Lung (tissue), 17 donors: ENCODE measurements at places on chromosomes 2 and 18.

DNA sequence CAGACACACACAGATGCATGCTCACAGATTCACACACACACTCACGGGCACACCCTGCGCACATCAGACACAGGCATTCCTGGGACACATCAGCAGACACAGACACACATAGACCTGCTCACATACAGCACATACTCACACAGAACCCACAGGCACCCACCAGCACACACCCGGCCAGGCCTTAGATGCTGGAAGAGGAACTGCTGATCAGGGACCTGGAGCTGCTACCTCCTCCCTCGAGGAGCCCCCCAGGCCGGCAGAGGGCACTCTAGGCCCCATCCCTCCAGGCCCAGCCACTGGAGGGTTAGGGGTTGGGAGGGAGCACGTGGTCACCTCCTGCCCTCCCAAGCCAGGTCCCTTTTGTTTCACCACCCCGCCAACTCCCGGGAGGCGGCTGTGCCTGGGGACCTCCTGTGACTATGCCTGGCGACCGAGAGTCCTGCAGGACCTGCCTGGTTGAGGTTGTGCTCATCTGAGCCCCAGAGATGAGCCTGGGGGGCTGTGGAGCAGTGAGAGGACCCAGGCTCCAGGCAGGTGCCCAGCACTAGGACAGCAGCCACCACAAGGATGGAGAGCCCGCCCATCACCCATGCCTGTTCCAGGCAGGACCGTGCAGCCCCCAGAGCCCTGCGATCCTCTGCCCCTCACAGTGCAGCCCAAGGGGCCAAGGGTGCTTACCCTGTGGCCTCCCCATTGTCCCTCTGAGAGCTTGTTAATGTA, 21.0 kb upstream of the PTMA start:
- DNase-seq: peak; percentile 61

DNA sequence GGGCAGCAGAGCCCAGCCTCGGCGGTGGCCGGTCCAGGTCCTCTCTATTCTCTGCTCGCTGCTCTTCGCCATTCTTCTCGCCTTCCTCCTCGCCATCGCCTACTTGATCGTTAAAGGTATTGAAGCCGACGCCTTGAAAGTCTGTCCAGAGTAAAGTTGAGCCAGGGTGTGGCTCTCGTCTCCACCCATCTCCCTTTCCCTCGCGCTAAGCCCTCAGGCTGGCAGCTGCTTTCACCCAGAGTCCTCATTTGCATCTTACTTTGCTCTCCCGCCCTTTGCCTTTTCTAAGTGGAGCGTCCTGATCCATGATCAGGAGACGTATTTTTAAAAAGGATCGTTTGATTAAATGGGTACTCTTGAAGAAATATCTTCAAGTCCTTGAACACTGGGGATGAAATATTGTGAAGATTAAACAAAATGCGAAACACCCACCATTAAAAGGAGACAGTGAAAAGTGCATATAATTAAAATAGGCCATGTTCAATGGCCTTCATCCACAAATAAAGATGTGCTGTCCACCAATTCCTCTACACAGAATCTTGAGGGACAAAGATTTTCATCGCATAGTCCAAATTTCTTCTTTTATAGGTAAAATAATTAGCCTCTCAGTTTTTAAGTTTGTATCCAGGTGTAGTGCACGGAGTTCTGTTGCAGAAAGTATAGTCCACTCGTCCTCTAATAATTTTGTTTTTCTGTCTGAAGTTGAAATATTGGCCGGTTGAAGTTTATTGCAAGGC, 657 bp downstream of the ARL6IP6 start:
- no peak for DNase-seq

DNA sequence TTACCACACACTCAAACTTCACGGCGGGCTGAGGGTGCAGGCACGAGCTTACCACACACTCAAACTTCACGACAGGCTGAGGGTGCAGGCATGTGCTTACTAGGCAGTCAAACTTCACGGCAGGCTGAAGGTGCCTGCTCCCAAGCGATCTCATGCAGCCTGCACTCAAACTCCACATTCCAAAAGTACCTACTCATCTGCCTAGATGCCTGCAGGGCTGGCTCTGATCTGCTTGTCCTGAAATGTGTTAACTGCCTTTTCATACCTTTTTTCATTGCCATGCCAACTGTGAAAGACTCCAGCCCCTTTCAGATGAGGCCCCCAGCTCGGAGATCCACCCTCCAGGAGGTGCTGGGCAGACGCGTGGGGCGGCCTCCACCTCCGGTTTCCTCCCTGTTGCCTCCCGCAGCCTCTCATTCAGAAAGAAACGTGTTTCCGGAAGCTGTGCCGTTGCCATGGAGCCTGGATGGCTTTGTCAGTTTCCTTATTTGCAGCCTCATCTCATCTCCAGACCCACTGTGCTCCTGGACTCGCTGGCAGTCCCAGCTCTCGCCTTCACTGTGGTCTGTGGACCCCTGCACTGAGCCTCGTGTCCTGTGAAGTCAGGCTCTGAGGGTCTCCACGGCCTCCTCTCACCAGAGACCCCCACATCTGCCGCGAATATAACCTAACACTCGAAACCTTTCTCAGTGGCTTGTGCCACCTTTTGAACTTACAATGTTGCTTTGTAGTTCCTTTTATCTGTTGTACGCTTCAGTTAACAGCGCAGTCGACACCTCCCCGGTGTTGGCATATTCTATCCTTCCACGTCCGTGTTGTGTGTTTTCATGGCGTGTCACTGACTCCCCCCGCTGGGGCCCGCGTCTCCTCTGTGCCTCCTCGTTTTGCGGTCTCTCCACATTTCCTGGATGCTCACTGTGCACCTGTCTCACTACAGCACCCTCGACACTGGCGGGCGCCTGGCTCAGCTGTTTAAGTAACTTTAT, 106.1 kb upstream of the ALKAL2 start:
- DNase-seq: no peak

DNA sequence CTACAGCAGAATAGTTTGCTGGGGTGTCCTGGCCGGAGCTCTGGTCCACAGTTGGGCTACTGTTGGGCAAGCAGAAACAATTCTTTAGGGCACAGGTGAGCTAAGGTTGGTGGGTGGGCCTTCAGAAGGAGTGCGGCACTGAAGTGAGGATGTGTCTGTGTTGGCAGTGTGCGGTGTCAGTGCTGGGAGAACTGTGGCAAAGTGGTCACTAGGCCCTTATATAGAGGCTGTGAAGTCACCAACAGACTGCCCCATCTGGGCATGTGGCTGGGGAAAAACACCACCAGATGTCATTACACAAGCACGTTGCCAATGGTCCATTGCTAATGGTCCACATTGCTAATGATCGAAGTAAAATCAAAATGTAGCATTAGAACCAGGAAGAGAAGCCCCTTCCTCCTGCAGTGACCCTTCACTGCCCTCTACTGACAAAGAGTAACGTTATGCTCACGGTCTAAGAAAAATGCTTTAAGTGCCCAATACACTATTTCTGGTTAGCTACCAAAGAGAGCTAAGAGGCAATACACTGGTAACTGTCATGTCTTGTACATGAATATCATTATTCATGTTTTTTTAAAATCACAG, 21.3 kb downstream of the SCN1A start:
- DNase-seq: peak; percentile 67

- DNase-seq: no peak
Measured at GRCh38 chr18:69853051-69853450, 94.6 kb downstream of the CD226 start.

DNA sequence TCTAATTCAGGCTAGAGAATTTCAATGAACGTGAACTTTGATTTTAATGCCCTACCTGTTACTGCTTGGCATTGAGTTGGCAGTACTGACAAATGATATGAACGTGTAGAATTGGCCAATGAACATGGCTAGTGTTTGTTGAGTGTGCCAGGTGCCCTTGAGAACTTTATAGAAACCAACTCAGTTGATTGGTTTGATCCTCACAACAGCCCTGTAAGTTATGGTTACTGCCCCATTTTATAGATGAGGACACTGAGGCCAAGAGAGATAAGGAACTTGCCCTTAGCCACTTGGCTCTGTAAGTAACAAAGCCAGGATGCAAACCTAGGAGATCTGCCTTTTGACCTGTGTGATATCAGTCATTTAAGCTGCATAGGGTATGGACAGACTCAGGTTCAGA, 275.7 kb downstream of the NEDD4L start:
- no peak for DNase-seq

- DNase-seq: no peak
Measured at GRCh38 chr2:8169443-8169842, 512.4 kb upstream of the ID2 start.

GRCh38 chr18:37502036-37502435, 63.6 kb downstream of the CELF4 start:
- peak; percentile 65 for DNase-seq

DNA sequence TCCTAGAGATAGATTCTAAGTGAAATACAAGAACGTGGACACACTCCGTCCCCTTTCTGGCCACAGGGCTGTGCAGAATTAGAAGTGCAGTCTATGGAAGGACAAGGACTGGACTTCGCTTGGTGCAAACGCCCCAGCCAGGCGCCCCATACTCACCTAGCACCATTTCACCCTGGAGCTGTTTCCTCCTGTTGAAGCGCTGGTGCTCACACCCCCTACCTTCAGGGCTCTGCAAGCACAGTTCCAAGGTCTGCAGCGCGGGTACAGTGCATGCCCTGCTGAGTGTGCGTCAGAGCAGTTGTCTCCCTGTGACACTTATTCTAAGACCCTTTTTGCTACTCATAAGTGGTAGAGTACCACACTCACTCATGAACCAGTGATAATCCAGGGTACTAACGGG, 3.0 kb downstream of the HPCAL1 start:
- no peak for DNase-seq

DNA sequence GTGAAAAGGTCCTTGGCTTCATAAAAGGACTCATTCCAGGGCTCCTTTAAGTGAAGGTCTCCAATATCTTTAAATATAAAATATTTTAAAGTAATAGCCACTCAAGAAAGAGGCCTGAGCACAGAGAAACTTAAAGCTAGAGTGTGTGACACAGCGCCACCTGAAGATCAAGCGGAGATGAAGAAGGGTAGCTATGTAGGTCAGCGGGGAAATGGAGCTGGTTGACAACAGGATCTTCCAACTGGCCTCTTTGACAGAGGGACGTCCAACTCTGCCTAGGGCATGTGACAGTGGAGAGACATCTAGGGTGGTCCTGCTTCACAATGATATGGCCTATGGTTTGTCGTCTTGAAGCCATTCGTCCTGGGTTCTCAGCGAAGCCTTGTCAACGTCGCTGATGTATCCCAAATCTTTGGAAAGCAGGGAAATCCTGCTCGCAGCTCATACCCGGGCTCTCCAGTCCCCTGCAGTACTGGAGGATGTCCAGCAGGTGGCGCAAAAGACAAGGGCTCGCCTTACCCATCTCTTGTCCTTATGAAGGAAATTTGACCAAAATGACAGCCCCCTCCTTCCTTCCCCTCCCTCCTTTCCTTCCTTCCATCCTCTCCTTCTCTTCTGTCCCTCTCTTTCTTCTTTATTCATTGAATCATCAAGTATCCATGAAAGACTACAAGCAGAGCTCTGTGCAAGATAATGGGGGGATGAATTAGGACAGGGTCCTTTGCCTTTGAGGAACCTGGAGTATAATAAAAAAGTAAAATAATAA, 59.6 kb downstream of the LONRF2 start:
- DNase-seq: peak; percentile 76

- peak; percentile 30 for DNase-seq
Measured at GRCh38 chr2:43944915-43945314, 50.9 kb downstream of the LRPPRC start.

- DNase-seq: no peak
Measured at GRCh38 chr2:56334622-56335021, 150.8 kb downstream of the CCDC85A start.

GRCh38 chr2:20781656-20782265, 41.1 kb downstream of the LDAH start:
- DNase-seq: no peak

GRCh38 chr18:33556846-33557245, 21.2 kb upstream of the ASXL3 start:
- DNase-seq: no peak

DNA sequence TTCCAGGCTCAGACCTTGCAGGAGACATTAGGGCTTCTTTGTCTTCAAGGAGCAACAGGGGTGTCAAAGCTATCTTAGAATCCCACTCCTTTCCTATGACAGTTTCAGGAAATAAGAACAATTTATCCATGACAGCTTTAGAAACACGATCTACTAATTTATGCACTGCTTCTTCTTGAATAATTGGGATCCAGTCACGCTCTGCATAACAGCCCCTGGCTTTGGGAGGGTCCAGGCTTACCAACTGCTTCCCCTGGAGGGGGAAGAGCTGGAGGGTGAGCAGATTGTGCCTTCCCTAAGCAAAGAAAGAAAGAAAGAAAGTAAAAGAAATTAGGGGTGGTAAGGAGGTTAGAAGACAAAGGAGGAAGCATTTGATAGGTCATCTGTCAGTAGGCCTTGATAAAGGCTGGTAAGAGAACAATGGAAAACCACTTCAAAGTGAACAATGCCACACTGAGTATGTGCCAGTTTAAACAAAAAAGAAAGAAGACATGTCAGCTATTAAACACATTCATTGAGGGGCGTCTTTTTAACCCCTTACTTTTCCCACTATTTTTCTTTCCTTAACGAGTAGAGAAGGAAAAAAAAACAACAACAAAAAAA, 327.6 kb downstream of the DCC start:
- DNase-seq: no peak

GRCh38 chr2:182625814-182626213, 90.2 kb upstream of the DNAJC10 start:
- DNase-seq: no peak

- no peak for DNase-seq
Measured at GRCh38 chr2:102481931-102482330, 8.9 kb downstream of the SLC9A4 start.

DNA sequence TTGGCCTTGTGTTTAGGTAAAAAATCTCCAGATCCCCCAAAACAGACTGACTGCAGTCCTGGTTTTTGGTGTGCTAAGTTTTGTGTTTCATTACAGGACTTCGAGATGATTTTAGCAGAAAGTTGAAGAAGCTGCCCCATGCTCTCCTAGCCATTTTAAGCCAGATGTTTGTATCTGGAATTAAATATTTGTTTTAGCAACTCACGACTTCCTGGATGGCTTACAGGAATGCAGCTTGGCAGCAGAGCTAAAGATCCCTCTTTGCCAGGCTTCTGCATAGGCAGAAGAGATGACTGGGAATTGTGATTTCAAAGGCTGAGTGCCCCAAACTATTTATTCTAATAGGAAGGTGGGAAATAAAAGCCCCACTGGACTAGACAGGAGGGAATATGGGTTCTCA, 31.1 kb downstream of the ONECUT2 start:
- peak; percentile 17 for DNase-seq

GRCh38 chr18:41917181-41917580, 37.9 kb upstream of the PIK3C3 start:
- DNase-seq: no peak

DNA sequence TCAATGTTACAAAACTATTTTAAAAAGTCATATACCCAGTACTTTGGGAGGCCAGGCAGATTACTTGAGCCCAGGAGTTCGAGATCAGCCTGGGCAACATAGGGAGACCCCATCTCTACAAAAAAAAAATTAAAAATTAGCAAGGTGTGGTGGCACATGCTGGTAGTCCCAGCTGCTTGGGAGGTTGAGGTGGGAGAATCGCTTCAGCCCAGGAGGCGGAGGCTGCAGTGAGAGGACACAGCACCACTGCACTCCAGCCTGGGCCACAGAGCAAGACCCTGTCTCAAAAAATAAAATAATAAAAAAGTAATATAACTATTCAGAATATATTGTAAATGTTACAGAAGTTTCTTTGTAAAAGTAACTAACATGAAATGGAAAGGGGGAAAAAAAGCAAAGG, 1.9 kb downstream of the PASK start:
- no peak for DNase-seq
